8988T (cell line): ENCODE measurements at places on chromosomes 5 and 9.

GRCh38 chr5:163912046-163912445, 406.6 kb downstream of the MAT2B start:
- no peak for DNase-seq

DNA sequence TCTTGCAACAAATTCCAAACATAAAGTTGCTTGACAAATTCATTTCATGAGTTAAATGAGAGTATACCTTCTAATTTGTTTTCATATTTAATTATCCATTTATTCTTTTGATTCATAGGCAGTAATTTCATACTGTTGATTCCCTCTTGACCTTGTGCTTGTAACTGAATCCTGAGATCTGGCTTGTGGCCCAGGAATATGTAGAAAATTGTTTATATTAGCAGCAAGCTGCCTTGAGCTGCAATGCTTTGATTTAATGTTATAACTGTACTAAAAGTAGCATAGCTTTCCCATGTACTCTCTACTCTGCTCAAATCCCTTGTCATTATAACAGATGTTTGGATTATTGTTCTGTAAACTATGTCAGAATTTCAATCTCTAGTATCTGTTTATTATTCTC, 780.7 kb downstream of the NR2F1-AS1 start:
- DNase-seq, result no peak

GRCh38 chr5:32443541-32444430, 754 bp downstream of the ZFR start:
- peak; percentile 82 for DNase-seq

GRCh38 chr9:70192707-70193106, 66.1 kb upstream of the SMC5 start:
- no peak for DNase-seq

DNA sequence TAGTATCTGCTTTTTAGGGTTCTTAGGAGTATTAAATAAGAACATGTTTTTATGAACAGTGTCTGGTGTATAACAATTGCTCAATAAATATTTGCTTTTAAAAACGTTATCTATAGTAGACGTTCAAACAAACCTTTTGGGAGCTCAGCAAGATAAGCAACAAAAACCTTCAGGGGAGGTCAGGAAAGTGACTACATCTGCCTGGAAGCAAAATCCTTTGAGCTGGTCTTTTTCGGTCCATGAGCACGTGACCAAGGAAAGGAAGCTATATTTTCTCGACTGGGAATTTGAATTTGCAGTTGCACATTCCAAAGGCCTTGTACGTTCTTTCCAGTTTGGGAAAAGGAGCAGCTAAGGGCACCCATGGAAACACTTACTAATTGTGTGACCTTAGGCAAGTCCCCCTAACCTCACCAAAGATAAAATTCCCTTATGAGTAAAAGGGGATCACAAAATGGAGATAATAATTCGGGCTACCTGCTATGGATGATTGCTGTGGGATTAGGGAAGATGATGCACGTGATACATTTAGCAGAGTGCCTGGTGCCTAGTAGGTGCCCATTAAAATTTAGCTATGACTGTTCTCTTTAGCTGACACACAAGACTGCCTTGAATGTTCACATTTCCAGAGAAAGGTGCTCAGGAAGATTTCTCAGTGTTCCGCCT, 45.4 kb downstream of the PTTG1 start:
- DNase-seq, result no peak

DNA sequence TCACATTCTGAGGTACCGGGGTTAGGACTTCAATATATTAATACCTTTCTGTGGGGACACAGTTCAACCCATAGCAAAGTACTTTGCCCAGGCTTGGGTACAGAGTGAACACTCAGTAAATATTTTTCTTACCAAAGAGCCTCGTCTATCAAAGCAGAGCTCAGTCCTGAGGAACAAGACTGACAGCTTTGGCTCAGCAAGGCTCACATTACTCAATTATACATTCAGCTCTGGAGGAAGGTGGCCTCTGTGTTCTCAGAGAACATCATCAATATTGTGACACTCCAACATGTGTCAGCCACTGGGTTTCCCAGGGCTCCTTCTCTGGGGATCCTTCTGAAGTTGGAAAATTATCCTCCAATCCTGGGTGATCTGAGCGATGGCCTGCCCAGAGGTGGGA, 186.4 kb downstream of the NMUR2 start:
- no peak for DNase-seq

GRCh38 chr5:1820926-1821325, 19.7 kb downstream of the NDUFS6 start:
- DNase-seq, result no peak

- no peak for DNase-seq
These were observed 812 bp downstream of the CACFD1 start for GRCh38 chr9:133460405-133461175.

- peak; percentile 47 for DNase-seq
These were observed 9.0 kb upstream of the AK1 start for GRCh38 chr9:127886401-127886972.

DNA sequence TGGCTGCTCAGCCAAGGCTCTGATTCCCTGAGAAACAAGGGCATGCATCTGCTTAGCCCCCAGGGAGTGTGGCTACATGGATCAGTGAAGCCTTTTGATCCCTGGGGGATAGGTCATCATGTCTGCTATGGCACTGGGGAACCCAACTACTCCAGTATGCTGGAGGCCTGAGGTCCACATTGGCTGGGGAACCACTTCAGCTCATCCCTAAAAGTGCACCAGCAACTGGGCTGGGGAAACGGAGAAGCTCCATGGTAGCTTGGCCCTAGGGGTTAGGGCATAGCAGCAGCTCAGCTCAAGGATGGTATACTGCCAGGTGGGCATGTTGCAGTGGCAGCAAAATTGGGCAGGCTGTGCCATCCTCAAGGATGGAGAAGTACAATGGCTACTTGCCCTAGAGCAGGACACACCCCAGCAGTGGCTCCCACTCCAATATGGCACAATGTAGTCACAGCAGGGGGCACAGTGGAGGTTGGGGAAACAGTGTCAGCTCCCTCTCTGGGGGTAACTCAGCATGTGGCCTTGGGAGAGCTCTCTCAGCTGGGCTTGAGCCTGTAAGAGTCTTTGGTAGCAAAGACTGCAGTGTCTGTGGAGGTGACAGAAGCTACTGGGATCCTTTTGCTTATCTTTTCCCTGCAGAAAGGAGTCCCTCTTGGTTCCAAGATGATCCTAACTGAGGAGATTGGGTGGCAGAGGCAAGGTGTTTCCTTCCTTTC, 111.5 kb upstream of the FSTL4 start:
- DNase-seq, result no peak

GRCh38 chr5:134149571-134150303, 27.0 kb downstream of the SKP1 start:
- no peak for DNase-seq
